ENCODE measurements at places on chromosomes 4 and X.

DNA sequence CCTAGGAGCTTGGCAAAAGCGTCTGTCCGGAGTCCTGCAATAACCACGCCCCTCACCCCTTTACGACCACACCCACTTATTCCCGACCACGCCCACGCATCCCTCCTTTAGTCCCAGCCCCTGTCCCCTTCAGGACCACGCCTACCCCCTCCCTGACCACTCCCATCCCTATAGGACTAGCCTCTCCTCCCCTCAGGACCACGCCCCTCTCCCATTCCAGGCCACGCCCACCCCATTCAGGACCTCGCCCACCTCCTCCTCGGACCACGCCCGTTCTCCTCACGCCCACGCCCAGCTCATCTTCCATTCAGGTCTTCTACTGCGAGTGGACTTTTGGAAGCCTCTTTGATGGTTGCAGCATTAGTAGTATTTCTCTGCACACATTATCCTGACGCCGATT lies 131.2 kb upstream of the STX18 start:
- DNase-seq = no peak

DNA sequence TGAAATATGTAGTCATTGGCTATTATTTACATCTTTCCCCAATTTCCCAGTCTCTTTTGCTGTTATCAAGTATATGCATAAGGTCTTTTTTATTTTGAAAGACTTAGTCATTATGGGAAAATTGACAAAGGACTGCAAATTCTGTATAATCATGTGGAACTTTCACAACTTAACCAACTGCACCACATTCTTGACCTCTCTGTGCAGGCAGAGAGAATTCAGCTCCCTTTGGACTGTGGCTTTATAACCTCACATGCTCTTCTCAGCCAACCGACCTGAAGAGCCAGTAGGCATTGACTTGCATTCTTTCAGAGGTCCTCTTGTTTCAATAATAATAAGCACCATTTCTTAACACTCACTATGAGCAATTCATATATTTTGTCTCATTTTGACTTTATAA lies 66.9 kb downstream of the ANXA3 start:
- no peak for DNase-seq

DNA sequence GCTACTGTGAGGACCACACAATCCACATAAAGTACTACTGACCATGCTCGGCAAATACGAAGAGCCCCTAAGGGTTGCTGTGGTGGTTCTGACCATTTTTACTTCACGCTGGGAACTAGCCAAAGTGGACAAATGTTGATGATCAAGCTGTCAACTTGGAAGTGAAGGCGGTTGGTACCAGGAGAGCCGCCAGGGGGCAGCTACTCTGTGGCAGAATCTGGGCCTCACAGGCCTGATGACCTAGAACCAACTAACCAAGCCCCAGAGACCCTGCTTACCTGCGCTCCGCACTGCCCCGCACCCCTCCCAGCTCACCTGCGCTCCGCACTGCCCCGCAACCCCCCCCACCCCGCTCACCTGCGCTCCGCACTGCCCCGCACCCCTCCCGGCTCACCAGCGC lies 5.6 kb downstream of the GAK start:
- DNase-seq = no peak

DNA sequence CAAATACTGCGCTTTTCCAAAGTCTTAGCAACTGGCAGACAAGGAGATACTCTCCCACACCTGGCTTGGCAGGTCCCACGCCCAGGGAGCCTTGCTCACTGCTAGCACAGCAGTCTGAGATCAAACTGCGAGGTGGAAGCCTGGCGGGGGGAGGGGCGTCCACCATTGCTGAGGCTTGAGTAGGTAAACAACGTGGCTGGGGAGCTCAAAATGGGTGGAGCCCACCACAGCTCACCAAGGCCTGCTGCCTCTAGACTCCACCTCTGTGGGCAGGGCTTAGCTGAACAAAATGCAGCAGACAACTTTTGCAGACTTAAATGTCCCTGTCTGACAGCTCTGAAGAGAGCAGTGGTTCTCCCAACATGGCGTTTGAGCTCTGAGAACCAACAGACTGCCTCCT lies 23.0 kb upstream of the NFKB1 start:
- no peak for DNase-seq

DNA sequence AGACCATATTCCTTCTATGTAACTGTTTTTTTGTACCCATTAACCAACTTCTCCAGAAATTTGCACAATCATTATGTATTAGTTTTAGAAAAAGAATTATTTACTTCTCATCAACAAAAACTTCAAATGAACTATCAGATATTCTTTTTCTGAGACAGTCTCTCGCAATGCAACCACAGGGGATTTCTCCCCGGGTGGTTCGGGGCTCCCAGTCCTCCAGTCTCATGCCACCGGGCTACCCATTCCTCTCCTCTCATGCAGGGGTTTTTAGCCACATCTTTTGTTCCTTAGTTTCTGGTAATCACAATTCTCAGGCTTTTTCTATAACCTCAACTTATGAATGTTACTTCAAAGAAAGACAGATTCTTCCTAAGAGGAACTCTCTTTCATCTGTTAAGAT lies 46.6 kb upstream of the CLNK start:
- DNase-seq = no peak

DNA sequence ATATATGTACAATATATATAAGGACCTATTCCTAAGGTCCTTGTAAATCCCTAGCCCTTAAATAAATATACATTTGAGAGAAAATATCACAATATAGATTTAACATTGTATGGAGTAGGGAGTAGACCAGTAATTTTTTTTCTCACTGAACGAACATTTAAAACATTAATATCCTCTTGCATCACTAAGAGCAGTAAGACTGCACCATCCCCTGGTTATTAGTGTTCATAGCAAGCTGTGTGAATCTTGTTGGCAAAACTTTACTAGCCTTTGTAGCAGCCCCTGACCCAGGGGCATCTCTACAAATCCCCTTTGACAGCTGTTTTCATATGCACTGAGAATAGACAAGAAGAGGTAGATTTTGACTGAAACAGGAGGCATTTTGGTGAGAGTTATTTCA lies 146.5 kb downstream of the IL1RAPL2 start:
- DNase-seq = no peak
